ENCODE measurements at places on chromosomes 4 and X.

DNA sequence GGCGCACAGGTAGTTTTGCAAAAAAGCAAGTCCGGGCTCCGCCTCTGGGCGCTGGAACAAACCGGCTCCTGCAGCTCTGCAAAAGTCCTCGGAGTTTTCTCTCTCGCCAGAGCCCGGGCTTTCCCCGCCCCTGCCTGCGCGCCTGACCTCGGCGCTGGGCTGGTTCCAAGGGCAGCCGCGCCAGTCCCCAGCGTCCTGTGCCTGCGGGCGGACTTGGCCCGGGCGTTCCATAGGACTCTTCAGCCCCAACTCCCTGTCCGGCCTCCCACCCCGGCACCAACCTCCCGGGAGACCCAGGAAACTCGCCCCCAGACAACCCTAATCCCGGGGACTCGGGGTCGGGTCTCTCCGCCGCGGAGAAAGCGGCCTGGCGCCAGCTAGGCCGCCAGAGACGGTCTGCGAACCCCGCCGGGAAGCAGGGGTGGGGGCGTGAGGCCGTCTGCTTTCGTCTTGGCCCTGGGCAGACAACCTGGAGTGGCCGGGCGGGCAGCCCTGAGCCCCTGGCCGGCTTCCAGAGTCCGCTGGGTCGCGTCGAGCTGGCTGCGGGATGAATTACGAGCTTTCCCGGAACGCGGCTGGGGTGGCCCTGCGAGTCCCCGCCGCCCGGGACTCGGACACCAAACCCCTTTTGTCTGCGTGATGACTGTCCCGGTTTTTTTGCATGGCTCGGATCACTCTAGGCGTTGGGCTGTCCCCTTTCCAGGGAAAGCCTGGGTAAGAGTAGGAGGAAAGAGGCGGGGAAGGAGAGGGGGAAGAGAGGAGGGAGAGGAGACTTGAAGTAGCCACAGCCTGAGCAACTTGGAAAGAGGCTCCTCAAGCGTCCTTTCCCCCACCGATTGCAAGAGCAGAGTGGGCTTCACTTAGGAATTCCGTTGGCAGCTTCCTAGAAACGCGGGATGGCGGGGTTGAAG, 916 bp downstream of the MXRA5 start:
- no peak for DNase-seq

DNA sequence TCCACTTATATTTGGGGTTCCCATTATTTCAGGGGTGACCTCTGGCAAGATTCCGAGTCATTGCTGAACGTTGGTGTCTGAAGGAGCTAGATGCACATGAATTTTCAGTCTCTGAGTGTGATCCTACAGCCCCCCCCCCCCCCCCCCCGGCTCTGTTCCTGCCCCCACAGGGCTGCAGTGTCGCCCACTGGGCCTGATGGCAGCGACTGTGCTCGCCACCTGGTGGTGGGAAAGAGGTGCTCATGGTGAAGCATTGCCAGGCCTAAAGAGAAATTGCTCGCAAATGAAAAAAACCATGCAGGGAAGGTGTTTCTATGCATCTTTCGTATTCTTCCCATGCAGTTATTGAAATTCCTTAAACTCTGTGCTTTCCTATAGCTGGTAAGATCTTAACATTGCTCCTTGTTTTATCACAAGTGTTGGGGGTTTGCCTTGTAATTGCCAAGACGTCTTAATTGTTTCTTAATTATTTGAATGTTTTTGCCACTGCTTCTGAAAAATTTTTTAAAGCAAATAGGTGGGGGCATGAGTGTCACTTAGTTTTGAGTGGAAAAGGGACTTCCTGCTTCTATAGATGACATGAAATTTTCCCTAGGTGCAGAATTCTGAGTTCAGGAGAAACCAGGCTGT, 63.2 kb downstream of the CLDN22 start:
- peak; percentile 34 for DNase-seq

DNA sequence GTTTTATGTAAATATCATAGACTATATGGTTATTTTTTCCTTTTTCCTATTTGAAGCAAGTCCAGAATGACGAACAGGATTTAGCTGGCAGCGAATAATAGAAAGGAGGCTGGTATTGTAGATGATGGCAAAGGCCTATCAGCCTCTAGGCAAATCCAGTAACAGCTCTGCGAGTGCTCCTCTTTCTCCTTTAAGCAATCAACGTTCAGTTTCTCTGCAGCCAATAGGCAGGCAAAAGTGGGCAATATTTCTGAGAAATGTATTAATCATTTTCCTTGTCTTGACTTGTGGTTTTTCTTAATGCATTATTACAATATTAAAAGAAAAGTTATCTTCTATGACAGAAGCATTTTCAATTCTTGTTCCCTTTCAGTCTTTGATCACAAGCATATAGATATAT, 183.3 kb downstream of the SH3KBP1 start:
- DNase-seq: no peak

DNA sequence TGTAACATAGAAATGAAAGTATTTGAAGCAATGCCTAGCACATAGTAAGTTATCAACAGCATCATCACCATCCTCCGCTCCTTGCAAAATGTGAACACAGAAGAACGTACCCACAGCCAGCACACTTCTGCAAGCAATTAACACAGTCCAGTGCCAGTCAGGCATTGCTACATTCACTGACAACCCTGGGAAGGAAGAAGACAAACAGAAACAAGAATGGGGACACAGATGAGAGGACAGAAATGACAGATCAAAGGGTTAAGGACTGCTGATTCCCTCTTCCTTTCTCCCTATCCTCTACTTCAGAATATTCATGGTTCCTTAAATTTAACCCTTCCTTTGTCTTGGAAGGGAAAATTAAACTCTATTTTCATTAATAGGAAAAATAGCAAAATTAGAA, 53.1 kb downstream of the CHM start:
- no peak for DNase-seq

GRCh38 chr4:38782452-38783108, at the start of gene TLR10:
TLR10 (minus strand) TSS chr4:38782990; CDS start chr4:38775590, 7,400 bp downstream.
- DNase-seq: peak; percentile 54
